ENCODE measurements at places on chromosomes 12 and 14. TPM values are rescaled to one million over a fixed set of nuclear protein-coding genes. Genes with fewer than 3 reads are reported as not detected.

FLVCR2 gene
- total RNA-seq, result 14.6 TPM

A2ML1 gene
- 0.27 TPM for total RNA-seq

DNA sequence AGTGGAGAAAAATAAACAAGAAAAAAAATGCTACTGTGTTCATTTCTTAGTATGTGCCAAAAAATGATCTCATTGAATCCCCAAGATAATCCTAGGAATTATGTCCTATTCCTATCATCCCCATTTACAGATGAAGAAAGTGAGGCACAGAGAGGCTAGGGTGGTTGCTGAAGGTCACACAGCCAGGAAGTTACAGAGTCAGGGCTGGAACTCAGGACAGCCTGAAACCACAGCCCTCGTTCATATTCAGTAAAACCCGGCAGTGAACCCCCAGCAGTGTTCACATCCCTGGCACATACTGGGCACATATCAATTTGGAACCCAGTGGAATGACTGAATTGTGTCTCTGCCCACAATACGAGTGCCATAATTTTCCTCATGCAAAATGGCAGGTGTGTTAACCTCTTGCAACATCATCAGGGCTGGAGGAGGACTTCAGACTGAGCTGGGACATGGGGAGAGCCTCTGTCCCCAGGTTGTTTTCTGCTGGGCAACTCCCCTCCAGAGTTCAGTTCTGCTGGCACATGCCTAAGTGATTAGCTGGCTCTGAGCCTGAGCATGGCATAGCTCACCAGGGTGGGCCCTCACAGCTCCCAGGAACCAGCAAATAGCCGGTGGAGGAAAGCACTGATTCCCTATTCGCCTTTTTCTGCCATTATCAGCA, 2.0 kb upstream of the PPP1CC start:
- no peak for DNase-seq

DNA sequence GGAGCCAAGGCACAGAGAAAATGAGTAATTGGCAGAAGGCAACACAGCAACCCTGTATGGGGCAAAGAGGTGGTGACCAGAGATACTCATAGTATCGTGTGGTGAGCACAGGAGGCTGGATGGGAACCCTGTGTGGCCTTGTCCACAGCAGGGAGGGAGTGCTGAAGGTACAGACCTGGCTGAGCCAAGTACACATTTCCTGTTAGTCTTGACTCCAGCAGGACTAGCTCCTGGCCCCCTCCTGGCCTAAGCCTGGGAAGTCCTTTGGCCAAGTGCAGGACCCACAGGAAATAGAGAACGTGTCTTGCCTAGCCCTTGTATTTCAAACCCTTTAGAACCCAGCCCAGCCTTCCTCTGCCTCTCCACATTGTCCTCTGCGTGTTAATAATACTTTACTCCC, 289.8 kb upstream of the PWP1 start:
- DNase-seq, result no peak

DNA sequence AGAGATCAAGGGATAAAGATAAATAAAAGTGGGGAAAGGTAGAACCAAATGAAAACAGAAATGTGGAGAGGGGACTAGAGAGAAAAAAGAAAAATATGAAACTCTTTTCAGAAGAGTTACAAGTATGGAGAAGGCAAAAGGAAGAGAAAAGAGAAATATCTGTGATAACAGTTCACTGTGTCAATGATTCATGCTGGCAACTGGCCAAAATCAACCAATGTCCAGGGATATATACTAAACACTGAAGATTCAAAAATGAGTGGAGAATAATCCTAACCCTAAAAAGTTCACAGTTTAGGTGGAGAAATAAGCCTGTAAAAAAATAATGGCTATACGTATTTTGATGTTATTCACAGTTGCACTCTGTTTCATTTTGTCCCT, 372.3 kb upstream of the KITLG start:
- no peak for DNase-seq

- DNase-seq, result no peak
Observed at GRCh38 chr12:28032811-28033537, 60.4 kb upstream of the PTHLH start.

All from aorta (tissue), 5 donors.